Activated gamma-delta T cell treated with anti-CD3 and anti-CD28 coated beads, Interleukin-2, amount 50 U/mL, for 16 hours (primary cell): ENCODE measurements at places on chromosomes 11 and 22.
A peak's percentile ranks its signal among the peaks of the same experiment; 100 is the strongest.

- DNase-seq = no peak
These were observed 82.1 kb downstream of the PPP6R3 start for GRCh38 chr11:68542617-68543016.

DNA sequence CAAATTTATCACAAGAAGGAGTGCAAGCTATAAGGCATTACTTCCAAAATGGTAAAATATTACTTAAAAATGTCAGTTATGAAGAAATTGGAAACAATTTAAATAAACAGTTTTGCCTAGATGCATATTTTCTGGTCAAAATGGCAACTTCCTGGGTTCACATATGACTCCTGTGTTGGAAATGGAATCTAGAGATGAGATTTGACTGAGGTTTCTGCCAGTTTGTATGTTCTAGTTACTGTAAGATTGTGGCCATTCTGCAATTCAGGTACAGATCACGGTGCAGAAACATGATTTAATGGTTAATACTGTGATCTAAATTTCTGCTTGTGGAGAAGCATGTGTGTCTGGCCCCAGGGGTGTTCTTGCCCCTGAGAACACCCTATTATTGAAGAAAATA lies 3.4 kb upstream of the OR4C6 start:
- DNase-seq = no peak

GRCh38 chr11:125443767-125444311 lies 52.2 kb downstream of the FEZ1 start:
- no peak for DNase-seq

DNA sequence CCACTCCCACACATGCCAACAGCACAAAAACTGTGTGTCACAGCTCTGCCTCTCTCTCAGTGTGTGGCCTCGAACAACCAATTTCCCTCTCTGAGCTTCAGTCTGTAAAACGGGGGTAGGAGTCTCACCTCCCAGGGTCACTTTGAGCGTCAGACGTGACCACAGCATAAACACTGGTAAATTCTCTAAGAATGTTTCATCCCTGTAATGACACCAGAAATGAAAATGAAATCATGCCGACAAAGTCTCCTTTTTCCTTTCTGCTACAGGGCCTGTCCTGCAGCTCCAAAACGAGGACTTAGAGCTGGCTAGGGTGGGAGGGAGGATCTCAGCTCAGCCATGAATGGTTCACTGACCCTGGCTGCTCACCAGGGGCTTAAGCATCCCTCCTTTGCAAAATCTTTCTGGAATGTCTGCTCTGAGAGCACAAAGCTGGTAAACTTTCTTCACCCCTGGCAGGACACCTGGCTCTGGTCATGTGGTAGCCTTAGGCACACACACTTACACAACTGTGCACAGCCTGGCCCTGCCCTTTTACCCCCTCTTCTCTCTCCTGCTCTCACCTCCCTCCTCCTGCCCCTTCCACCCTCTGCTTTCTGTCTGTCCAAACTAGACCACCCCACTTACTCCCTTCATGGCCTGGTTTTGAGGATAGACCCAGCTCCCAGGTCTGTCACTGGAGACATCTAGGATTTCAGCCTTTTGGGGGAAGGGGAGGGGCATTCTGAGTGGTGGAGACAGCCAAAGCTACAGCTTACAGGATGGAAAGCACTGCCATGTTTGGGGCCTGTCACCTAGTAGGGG lies 12.3 kb upstream of the TSKU start:
- no peak for DNase-seq

- DNase-seq = no peak
These were observed at the start of gene NXPE2 for GRCh38 chr11:114678125-114679036. Gene NXPE2, plus strand, starts transcription at chr11:114678527. Its CDS starts 49 bp downstream, at chr11:114678576.

- DNase-seq = no peak
These were observed 77.6 kb downstream of the LUZP2 start for GRCh38 chr11:24574461-24574860.

- DNase-seq = no peak
These were observed 175.3 kb downstream of the IGLL1 start for GRCh38 chr22:23404689-23405365.

DNA sequence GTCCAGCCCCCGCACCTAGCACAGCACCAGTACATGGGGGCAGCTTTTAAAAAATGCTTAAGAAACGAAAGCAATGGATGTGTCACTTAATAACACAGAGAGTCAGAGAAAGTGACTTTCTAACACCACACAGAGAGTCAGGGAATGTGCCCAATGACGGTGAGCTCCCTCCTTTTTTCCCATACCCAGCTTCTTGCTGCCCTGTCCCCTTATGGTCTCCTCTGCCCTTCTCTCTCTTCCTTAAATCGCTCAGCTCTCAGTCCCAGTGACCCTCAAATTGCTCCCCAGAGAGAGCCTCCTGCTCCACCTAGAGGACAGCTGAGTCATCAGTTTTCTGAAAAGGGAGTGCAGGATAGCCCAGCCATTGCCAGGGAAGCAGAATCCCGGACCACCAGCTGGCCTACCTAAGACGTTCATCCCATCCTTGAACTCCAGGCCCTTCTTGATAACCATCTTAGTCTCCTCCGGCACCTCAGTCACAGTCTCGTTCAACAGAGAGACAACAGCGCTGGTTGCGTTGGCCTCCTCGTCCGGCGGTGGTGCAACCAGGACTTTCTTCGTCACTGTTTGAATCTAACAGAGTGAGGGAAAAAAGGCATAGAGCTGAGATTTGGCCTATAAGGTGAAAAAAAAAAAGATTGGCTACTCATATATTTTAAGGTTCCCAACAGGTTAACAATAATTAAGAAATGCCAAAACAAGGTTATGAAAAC lies 113.5 kb downstream of the SLC1A2 start:
- DNase-seq = no peak

- DNase-seq = no peak
These were observed 51.7 kb downstream of the TECTA start for GRCh38 chr11:121152764-121153163.

DNA sequence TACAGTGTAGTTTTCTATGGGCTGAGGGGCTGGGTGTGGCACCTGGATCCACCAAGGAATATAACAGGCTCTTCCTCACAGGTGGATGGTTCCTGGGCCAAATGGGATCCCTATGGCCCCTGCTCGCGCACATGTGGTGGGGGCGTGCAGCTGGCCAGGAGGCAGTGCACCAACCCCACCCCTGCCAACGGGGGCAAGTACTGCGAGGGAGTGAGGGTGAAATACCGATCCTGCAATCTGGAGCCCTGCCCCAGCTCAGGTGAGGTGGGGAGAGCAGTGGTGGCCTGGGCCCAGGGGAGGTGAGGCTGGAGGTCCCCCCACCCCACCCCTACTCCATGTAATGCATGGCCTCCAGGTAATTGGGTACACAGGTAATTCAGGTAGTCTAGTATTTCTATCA lies 20.7 kb downstream of the ADAMTS15 start:
- no peak for DNase-seq

- no peak for DNase-seq
These were observed 56.8 kb upstream of the CLMP start for GRCh38 chr11:123251657-123252344.

- DNase-seq = no peak
These were observed 145.7 kb upstream of the NECTIN1 start for GRCh38 chr11:119874660-119875238.

DNA sequence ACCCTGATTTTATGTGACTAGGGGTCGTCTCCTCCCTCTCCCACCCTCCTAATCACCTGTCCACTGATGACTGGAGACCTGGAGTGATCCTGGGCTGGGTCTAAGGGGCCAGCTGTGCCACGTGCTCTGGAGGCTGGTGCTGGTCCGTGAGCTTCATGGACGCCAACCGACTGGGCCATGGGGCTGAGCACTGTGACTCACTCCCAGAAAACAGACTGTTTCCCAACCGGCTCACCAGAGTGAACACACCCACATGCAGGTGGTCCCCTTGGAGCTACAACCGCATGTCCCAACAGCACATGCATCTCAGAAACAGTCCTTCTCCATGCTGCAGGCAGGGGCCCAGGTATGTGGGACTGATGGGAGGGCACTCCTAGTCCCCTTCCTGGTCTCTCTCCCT lies 14.0 kb upstream of the LMO1 start:
- DNase-seq = no peak

DNA sequence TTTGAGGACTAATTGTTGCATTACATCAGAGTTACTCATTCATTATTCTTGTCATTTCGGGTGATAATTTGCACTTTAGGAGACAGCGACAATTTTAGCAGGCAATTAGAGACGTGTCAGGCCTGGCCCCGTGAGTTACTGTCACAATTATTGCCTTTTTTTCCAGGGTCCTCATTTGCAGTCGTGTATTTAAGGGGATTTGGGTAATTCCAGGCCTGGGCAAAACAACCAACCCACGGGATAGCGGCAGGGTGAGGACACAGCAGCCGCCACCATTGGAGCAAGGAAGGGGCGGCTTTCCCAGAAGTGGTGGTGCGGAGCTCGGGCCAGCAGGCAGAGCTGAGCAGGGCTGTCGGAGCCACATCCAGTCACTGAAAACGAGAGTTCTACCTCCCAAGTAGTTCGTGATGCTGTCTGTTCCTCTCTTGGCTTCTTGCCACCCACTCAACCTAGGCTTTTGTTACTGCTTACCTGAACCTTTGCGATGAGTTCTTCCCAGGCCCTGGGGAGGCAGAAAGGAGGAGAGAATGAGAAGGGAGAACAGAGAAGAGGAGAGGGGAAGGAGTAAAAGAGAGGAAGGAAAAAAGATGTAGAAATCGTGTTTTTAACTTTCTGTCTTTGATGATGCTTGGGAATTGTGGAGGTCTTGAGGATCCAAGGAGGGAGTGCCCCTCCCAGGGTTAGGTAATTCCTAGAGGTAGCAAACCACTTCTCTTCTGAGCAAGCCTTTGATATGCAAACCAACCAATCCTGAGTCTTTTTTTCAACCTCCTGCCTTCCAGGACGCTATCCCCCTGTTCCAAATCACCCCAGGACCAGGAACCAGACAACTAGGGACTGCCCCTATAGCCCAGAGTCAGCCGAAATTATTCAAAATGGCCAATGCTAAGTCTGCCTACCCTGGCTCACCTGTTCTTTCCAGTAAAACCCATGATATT lies 236.1 kb downstream of the MIAT start:
- no peak for DNase-seq

DNA sequence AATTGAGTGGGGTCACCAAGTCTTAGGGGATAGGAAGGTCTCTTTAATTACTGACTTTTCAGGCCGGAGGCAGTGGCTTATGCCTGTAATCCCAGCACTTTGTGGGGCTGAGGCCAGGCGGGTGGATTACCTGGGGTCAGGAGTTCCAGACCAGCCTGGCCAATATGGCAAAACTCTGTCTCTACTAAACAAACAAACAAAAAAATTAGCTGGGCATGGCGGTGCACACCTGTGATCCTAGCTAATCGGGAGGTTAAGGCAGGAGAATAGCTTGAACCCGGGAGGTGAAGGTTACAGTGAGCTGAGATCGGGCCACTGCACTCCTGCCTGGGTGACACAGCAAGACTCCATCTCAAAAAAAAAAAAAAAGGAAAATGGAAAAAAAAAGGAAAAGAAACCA lies 1.8 kb upstream of the FANCF start:
- no peak for DNase-seq

- no peak for DNase-seq
These were observed 642.6 kb upstream of the CCDC179 start for GRCh38 chr11:23502826-23503225.

- DNase-seq = no peak
These were observed 264.5 kb upstream of the SORL1-AS1 start for GRCh38 chr11:121717296-121717695.

GRCh38 chr22:18069041-18069440 lies 8.7 kb upstream of the PEX26 start:
- no peak for DNase-seq

DNA sequence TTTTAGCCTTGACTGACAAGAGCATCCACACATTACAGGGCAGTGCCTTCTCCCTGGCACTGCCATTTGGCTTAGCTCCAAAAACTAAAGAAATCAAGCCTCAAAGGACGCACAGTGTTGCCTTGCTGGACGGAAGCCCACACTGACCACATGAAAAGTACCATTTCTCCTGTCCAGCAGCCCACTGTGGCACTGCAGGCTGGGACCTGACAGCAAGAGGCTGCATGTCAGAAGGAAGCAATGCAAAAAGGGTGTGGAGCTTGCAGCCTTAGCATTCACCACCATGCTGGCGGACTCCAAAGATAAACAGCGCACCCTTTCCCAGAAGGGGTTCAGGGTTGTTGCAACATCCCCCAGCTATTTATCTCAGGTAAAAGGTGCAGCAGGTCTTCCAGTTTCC lies 109.3 kb upstream of the BMAL1 start:
- no peak for DNase-seq

DNA sequence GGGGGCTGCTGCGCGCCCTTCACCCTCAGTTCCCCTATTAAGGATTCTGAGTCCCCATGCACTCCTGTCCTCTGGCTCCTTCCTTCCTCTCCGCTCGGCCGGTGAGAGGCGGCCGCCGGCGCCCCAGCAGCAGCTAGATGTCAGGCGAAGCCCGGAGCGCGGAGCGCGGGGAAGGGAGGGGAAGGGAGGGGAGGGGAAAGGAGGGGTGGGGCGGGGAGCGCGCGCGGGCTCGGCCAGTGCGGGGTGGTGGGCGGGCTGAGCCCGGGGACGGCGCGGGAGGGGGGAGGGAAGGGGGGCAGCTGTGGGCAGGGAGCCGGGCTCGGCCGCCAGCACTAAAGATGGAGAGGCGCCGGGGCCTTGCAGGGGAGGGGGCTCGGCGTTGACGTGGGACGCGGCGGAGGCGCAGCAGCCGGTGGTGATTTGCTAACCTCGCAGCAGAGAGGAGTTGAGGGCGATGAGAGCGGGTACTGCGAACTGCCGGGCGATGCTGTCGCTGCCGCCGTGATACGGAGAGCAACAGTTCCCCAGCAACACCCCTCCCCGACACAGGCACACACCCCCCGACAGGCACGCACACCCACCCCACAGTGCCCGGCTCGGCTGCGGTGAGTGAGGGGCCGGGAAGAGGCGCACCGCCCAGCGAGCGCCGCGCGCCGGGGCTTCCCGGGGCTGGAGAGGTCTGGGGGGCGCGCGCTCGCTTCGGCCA lies at the start of gene ZBTB16:
Gene ZBTB16 (plus strand): TSS at position 434 of the 706 bp plus-strand sequence. CDS start 3,590 bp downstream, outside the sequence.
- peak; percentile 51 for DNase-seq

- DNase-seq = no peak
These were observed 47.2 kb downstream of the PIWIL3 start for GRCh38 chr22:24727218-24727851.
